Right cardiac atrium (tissue), 5 donors: ENCODE measurements at places on chromosomes 5 and 9. TPM values are rescaled to one million over a fixed set of nuclear protein-coding genes. Genes with fewer than 3 reads are reported as not detected.

DNA sequence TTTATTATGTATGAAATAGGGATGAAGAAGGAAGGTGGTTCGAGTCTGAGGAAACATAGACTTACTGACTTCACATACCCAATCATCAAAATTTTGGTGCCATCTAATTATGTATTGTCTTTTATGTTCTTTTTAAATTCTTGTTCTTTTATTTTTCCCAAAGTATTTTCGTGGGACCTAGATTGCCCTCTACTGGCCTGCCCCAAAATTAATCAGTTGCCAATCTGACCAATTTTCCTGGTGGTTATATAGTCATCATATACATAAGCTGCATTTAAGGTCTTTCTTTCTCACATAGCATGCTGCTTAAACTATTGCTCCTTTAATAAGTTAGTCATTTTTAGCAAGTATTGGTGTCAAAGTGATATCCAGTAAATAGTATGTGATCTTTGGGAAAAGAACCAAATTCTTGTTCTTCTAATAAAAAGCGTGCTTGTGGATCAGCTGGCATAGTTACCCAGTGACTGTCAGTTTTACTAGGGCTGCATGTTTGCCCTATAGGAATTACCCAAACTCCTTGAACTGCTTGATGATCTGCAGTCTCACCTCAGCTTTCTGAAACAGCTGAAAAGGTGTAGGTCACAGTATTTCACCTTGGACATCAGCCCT, 223.5 kb downstream of the SH3GL2 start:
- no peak for DNase-seq

GRCh38 chr9:107487521-107488374, 1.8 kb downstream of the KLF4 start:
- peak; percentile 87 for DNase-seq

GRCh38 chr9:114588210-114588609, 641 bp downstream of the ATP6V1G1 start:
- no peak for DNase-seq

DNA sequence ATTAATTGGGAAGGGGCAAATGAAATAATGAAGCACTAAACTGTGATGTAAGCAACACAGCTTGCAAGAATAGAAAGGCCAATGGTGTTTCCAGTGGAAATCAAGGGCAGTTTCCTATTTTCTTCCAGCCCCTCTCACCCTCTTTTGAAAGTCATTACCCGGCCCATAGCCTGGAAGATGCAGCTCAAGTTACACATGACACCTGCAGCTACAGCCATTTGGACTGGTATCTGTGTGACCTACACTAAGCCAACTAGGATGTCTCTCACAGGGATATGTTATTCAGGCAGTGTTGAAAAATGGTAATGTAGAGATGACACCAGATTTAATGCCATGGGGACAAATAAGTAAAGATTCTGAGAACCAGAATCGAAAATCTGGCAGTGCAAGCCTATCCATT, 439.4 kb upstream of the ZNF462 start:
- no peak for DNase-seq

DNA sequence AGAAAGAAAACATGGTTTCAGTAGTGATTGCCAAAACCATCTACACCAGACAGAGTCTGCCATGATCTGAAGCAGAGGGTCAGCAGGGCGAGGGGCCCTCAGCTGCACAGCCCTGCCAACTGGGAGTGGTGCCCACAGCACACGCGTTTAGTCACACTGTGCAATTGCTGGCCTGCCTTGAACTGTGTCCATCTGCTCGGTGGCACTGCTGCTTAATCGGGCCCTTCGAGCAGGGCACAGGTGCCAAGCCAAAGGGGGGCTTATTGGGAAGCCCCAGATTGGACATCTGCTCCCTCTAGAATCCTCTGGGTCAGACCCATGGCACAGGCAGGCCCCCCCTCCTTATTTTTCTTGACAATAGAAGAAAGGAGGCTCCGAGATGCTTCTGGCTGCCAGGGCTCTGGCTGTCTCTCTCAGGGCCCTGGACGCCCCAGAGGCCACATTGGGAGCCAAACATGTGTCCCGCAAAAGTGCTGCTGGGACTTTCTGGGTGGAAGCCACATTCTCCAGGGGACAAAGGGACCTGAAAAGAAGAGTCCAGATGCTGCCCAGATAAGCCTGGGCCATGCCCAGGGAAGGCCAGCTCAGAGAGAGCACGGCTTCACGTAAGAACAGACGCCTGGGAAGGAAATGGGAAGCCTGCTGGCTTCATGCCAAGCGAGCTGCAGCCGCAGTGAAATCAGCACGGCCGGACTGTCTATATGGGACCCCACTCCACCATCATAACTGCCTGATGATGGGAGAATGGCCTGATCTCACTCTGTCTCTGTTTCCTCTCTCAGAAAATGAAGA, 349.2 kb downstream of the GADD45G start:
- DNase-seq: no peak

DNA sequence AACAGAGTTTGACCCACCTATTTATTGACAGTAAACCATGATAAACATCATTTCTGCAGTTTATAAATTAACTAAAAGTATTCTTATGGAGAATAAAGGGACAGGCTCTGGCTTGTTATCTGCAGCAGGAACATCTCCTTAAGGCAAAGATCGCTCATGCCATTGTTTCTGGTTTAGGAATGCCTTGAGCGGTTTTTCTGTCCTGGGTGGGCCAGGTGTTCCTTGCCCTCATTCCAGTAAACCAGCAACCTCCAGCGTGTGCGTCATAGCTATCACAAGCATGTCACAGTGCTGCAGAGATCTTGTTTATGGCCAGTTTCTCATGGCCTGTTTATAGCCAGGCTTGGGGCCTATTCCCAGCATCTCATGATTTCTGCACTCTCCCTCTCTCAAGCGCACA, 521.7 kb downstream of the HINT1 start:
- DNase-seq: no peak

GRCh38 chr9:74036549-74037231, 460.4 kb upstream of the RORB start:
- DNase-seq: no peak

DNA sequence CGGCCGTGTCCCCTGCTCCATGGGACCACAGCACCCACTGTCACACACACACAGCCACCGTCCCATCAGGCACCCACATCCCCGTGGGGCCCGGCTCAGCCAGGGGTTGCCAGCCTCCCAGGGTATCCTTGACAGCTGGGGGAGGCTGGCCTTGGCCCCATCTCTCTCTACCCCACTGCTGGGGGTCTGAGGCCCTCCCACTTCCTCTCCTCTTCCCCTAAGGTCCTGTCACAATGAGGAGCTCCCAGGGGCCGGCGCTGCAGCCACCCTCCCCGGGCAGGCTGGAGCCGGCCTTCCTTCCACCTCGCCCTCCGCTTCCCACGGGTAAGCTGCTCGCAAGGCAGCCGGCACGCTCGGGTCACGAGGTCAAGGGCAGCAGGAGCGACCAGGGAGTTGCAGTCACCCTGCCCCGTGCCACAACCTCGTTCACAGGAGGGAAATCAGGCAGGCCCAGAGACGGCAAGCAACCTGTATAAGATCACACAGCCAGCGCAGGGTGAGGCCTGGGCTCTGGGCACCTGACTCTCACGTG, 38.6 kb upstream of the NOTCH1 start:
- DNase-seq: peak; percentile 28

GRCh38 chr5:32263684-32264083, 49.1 kb downstream of the MTMR12 start:
- DNase-seq: no peak

DNA sequence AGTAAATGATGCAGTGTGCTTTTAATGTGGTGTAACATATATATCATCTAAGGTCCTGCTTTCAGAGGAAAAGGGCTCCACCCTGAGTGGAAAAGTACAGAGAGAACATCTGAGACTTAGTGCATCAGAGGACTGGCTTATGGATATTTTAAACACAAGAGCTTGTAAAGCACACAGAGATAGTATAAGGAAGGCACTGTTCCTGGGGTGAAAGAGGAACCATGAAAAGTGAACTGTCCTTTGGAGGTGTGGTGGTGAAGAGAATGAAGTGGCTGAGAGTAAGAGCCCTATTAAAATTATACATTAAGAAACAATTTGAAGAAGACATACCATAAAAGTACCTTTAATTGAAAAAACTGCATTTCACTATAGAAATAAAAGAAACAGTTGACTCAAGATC, 68.9 kb downstream of the CSF2 start:
- no peak for DNase-seq

DNA sequence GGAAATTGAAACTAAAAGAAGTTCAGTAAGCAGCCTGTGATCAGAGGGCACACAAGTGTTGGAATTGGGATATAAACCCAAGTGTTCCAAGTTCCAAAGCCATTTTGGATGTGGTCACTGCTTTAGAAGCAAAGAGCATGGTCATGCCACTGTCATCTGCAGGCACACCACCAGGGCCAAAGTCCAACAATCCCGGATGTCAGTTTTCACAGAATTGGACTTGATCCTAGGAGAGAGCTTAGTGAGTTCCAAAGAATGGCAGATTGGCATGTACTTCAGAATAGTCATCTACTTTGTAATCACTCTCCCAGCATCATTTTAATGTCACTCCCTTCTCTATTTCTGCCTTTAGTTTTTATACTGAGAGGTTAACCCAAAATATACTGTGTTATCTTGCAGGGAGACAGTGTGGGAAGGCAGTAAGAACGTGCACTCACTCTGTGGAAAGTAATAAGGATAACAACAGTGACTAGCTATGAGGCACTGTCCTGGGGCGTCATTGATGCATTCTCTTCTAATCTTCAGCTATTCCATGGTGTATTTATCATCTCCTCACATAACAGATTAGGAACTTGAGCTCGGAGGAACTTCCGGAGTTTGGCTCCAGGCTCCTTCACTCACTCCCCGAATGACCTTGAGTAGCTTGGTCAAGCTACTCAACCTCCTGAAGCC, 388.0 kb downstream of the ACTL7B start:
- no peak for DNase-seq

DNA sequence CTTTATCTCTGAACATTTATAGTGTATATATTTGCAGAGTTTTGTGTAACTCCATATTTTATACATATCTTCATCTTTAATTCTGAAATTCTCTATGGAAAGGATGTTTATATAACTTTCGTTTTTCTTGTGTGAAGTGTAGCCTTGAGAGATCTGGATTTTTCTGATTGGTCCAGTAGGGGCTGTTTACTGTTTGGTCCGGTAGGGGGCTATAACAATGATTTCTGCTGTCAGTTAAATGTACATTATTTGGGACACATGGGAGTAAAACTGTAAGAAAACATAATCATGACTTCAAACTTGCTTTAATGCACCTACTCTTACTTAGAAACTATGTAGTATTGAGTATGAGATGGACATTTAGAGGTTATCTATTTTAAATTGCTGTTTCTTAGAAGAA, 527.1 kb upstream of the ARRDC3 start:
- DNase-seq: no peak

- DNase-seq: no peak
Observed at GRCh38 chr9:100088202-100088601, 10.6 kb downstream of the ERP44 start.

DNA sequence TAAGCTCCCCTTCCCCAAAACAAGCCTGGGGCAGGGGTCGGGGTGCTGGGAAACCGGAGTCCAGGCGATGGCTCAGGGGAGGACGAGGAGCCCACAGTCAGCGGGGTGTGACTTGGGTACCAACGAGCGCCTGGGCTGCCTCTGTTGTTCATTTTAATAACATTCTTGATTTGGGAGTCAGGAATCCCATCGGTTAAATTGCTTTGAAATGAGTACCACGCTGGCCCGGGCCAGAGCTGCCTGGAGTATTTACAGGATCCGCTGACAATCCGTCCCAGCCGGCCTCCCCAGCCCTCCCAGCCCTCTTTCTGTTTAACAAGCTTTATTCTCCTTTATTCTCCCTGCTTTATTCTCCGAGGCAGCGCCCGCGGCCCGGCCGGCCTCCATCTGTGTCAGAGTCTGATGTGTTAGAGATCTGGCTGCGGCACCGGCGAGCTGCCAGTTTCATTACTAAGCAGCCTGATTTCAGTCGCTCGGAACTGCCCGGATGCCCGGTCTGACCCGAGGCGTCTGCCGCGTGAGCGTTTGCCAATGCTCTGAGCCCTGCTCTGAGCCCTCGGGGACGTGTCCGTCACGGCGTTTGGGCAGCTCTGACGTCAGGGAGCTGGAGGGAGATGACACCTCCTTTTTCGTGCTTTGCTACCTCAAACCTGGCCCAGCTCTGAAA, 16.5 kb upstream of the QRFP start:
- DNase-seq: peak; percentile 77

DNA sequence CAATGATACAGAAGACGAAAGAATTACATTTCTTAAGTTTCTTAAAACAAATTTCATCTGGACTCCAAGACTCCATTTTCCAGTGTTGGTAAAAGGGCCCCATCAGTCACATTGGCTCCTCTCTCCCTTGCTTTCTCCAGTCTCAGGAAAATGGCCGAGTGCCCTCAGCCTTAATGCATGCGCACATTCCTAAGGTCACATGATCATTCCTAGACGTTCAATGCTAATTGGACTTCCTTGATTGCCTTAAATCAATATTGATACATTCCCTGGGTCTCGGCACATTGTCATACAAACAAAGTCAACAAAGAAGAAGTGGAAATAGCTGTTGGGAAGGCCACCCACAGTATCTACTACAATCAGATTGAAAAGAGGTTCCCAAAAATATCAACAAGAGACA, 413.6 kb upstream of the GRAMD2B start:
- DNase-seq: no peak

DNA sequence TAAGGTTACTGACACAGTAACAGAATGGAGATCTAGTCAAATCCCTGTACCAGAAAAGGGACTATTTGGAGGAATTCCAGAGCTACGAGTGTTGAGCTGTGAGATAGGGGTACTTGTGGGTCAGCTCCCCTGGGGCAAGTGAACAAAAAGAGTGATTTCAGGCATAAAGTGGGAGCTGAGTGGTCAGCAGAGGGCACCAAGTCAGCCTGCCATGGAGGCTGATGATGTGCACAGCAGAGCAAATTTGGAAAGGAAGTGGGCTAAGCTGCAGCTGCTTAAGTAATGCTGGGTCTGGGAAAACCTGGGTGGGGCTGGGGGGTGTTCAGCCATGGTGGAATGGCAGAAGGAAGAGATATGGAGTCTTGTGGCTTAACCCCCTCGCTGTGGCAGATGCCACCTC, 327.9 kb downstream of the NTRK2 start:
- no peak for DNase-seq

- DNase-seq: no peak
Observed at GRCh38 chr5:139062910-139063663, 135.1 kb downstream of the SIL1 start.

- no peak for DNase-seq
Observed at GRCh38 chr5:136466041-136466415, 100.7 kb upstream of the TRPC7 start.

DNA sequence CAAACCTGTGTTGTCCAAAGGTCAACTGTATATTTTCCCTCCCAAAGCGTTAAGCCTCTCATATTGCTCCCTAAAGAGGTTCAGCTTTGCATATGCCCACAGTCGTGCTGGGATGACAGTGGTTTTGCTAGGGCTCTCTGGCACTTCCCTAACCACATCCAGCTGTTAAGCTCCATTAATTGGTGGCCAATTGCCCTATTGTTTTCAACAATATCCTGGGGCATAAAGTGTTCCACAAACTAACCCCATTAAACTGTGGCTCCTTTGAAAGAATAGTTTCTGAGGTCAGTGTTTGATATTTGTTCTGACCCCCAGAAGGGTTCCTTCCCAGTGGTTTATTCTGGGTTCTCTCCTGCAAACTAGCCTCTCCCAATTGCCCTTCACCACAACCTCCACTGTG, 194.5 kb downstream of the HSD17B3 start:
- DNase-seq: no peak

FOXD4L5 gene
- not detected for polyA plus RNA-seq

CEP120 gene
- polyA plus RNA-seq: 4.7 TPM

SHISAL2B gene
- polyA plus RNA-seq: not detected

LECT2 gene
- polyA plus RNA-seq: not detected

NIPAL4 gene
- polyA plus RNA-seq: 0.16 TPM

ASPN gene
- 7.0 TPM for polyA plus RNA-seq

ROPN1L gene
- 0.93 TPM for polyA plus RNA-seq

GDNF gene
- 0.14 TPM for polyA plus RNA-seq
